Naive B cell (primary cell): ENCODE measurements at places on chromosomes 2 and 18. TPM values are rescaled to one million over a fixed set of nuclear protein-coding genes. Genes with fewer than 3 reads are reported as not detected.

Gene ARHGAP28
- polyA plus RNA-seq: not detected

GRCh38 chr18:45342166-45342565 lies 273.1 kb upstream of the SLC14A2 start:
- DNase-seq: no peak

DNA sequence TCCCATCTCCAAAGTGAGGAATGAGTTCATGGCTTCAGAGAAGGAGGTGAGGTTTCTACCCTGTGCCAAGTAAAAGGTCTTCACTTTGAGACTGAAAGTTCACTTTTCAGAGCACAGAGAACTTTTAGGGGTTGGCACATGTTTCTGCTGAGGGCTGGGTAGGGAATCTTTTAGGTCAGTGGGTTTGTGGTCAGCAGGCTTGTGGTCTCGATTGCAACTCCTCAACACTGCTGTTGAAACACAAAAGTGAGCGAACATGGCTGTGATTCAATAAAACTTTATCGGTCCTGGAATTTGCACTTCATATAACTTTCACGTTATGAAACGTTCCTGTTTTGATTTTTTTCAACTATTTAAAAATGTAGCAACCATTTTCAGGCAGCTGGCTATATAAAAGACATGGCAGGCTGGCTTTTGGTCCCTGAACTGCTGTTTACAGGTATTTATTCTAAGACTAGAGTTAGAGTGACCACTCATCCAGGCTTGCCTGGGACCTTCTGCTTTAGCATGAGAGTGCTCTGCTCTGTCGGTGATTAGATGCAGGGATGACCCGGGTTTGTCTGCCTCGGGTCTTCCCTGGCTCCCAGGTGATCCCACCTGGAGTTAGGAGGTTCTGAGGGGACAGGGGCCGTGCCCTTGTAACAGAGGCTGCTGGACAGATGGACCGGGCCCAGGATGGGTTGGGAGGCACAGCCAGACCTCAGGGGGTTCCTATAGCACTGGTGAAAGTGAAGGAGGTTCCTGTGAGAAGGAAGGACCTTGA lies 62.7 kb upstream of the TAF1B start:
- no peak for DNase-seq

DNA sequence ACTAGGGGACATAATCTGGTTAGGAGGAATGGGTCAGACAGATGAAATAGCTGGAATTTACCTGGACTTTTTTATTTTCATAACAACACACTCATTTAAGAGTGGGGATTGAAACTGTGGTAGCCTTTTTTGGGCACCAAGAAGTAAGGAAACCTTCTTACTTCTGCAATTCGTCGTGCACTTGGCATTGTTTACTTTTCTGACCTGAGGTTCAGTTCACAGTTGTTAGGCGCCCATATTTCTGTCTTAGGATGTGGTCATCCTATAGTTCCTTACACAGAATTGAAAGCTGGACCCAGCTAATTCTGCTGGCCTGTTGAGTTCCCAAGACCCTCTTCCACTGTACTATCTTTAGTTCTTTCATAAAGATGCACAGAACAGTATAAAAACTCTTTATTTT lies 72.9 kb downstream of the TMX3 start:
- no peak for DNase-seq

DNA sequence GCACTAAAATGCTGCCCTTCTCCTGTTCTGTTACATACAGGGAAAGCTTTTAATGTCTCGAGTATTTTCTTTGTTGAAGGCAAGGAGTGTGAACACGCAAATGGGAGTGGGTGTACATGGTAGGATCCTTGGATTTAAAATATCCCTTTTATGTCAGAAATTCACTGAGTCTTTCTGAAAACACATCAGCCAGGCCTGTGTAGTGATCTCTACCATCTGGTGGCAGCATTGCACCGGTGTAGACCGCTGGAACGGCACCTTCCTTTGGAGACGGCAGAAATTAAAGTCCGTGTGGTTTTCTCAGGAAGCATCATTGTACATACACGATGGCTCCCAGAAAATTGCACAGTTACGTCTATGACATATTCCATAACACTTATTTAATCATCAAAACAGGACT lies 515.8 kb downstream of the GALR1 start:
- no peak for DNase-seq

GRCh38 chr2:160224060-160224459 lies 24.0 kb upstream of the ITGB6 start:
- DNase-seq: no peak

Gene SCN2A
- polyA plus RNA-seq: not detected

DNA sequence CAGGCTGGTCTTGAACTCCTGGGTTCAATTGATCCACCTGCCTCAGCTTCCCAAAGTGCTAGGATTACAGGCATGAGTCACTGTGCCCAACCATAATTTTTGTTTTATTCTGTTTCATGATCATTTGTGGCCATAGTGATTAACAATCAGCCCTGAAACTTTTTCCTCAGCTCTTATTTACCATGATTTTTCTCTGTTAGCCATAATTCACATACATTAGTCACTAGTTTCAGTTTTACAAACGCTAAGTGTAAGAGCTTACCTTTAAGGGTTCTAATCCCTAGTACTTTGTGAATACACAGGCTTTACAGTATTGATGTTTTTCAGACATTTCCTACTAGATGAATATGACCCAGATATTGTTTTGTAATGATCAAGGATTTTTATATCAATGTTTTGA lies 216.1 kb downstream of the DPP4 start:
- no peak for DNase-seq
